Thyroid gland (tissue), 4 donors: ENCODE measurements at places on chromosomes 2 and 18.
A peak's percentile ranks its signal among the peaks of the same experiment; 100 is the strongest.

- peak; percentile 58 for DNase-seq
- no peaks in the 10 kb centered on the region for H3K4me1 ChIP-seq
- no peaks in the 10 kb centered on the region for H3K27me3 ChIP-seq
- no peaks in the 10 kb centered on the region for H3K36me3 ChIP-seq
- no peak overlapping the region for H3K4me3 ChIP-seq
- H3K27ac ChIP-seq, result no peak overlapping the region
Observed at GRCh38 chr18:21191596-21192307, 50.3 kb upstream of the GREB1L start.

DNA sequence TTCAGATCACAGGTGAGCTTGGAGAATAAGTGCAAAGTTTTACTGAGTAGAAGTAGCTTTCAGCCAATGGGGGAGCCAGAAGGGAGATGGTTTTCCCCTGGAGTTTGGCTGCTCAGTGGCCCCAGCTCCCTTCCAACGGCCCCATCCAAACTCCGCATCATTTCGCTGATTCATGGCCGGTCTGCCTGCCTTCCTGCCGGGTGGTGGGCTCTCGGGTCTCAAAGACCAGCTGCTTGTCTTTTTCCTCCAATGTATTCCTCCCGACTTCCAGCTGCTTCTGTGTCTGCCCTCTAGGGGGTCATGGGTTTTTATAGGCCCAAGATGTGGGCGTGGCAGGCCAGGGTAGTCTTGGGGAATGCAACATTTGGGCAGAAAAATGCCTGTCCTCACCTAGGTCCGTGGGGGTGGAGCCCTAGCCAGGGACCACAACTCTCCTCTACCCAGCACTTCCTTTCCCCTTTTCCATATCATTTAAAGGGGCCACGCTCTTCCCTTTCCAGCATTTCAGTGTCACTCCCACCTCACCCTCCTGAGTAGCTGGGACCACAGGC lies 73.5 kb downstream of the MEX3C start:
- H3K27me3 ChIP-seq, result no peaks in the 10 kb centered on the region
- H3K27ac ChIP-seq, result no peak overlapping the region
- no peak for DNase-seq
- H3K4me1 ChIP-seq, result no peaks in the 10 kb centered on the region

DNA sequence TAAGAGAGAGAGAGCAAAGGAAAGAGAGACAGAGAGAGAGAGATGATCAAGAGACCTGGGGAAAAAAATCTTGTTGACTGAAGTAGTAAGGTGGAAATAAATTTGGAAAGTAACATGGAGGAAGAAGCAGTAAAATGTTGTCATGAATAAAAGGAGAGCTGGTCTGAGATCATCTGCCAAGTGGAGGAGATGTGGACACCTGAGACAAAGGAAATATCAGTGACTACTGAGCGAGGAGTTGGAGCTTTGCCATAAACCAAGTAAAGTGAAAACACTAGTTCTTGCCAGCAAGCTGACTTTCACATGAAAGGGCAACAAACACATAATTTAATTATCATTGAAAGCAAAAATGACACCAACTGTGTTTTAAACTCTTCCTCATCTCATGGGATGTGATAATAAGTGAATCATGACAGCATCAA lies 49.0 kb upstream of the DSG1 start:
- peaks cover 2% of the 10 kb centered on the region for H3K4me1 ChIP-seq
- no peaks in the 10 kb centered on the region for H3K36me3 ChIP-seq
- no peak overlapping the region for H3K27ac ChIP-seq
- no peaks in the 10 kb centered on the region for H3K27me3 ChIP-seq
- no peak overlapping the region for H3K4me3 ChIP-seq

GRCh38 chr2:25991965-25992364 lies 9.7 kb upstream of the KIF3C start:
- no peaks in the 10 kb centered on the region for H3K36me3 ChIP-seq
- peaks cover 7% of the 10 kb centered on the region for H3K4me1 ChIP-seq
- no peak for DNase-seq
- no peak overlapping the region for H3K4me3 ChIP-seq
- H3K27ac ChIP-seq, result no peak overlapping the region

GRCh38 chr2:68853915-68854314 lies 17.3 kb downstream of the BMP10 start:
- DNase-seq, result no peak
- no peak overlapping the region for H3K27ac ChIP-seq
- H3K36me3 ChIP-seq, result no peaks in the 10 kb centered on the region
- no peak overlapping the region for H3K4me3 ChIP-seq
- no peaks in the 10 kb centered on the region for H3K4me1 ChIP-seq
- H3K27me3 ChIP-seq, result no peaks in the 10 kb centered on the region

DNA sequence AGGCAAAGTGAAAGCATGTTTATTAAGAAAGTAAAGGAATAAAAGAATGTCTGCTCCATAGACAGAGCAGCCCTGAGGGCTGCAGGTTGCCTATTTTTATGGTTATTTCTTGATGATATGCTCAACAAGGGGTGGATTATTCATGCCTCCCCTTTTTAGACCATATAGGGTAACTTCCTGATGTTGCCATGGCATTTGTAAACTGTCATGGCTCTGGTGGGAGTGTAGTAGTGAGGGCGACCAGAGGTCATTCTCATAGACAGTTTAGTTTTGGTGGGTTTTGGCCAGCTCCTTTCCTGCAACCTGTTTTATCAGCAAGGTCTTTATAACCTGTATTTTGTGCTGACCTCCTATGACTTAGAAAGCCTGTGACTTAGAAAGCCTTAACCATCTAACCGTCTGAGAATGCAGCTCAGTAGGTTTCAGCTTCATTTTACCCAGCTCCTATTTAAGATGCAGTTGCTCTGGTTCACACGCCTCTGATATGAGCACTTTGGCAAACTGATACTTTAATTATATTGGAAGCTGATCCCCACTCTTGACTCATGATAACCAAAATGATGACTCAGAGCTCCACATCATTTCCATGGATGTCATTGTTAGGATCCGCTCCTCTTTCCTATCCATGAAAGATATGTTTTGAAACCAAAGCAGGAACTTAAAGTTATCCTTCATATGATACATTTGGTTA lies 14.5 kb upstream of the ERMN start:
- H3K4me3 ChIP-seq, result no peak overlapping the region
- H3K27me3 ChIP-seq, result no peaks in the 10 kb centered on the region
- H3K27ac ChIP-seq, result no peak overlapping the region
- no peak for DNase-seq

DNA sequence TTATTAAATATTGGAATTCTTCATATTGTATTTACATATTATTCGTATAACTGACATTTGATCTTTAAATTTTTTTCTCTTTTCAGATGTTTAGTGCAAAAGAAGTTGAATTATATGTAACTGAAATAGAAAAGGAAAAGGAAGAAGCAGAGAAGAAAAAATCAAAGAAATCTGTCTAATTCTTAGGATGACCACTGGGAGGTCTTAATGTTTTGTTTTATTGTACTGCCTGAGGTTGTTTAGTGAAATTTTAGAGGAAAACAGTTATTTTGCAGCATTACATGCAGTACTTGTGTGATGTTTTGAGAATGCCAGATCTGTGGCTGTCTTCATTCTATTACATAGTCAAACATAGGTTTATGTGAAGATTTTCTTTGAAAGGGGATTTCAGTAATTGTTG lies 34.0 kb upstream of the TAF4B start:
- H3K36me3 ChIP-seq, result no peaks in the 10 kb centered on the region
- DNase-seq, result no peak
- no peak overlapping the region for H3K27ac ChIP-seq
- no peaks in the 10 kb centered on the region for H3K4me1 ChIP-seq
- H3K4me3 ChIP-seq, result no peak overlapping the region

- H3K4me3 ChIP-seq, result no peak overlapping the region
- DNase-seq, result peak; percentile 88
- H3K27ac ChIP-seq, result peak overlapping the region; percentile 83
- H3K4me1 ChIP-seq, result peaks cover 11% of the 10 kb centered on the region
Observed at GRCh38 chr2:54360055-54360792, 95.9 kb upstream of the SPTBN1 start.

DNA sequence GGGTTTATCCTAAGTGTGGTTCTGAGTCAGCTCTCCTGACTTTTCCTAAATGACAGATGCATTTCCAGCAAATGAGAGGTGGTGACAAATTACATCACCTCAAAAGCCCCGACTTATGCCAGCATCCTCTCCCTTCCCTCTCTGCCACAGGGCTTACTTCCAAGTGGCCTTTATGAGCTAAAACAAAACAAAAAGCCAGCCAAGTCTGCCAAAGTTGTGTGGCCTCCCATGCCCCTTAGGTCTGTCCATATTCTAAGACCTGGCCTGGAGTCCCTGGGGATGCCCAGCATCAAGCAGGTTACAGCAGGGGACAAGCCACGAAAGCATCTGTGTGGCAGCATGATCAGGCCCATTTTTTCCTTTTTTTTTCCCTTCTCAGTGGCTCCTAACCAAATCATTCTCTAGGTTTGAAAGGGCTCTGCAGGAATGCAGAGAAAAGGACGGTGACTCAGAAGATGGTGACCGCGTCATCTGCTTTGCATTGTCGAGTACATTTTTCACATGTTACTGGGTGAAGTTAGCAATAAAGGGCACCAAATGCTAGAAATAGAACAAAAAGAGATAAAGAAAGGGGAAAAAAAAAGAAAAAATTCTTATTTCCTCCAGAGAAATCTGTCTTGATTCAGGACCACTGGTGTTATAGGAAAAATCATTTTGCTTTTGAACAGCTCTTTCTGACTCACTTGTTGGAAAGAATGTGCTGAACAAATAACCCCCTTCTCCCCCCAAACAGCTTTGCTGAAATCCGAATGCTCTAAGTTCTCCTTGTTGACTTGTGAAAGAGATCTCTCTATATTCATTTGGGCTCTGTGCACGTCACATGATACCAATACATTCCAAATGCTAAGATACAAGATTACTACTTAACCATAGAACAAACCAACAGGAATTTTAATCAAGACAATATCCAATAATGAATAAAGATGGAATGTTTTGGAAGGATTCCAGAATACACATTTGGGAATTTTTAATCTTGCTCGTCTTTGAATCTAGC lies 178.7 kb downstream of the EN1 start:
- peak overlapping the region; percentile 74 for H3K27ac ChIP-seq
- no peaks in the 10 kb centered on the region for H3K27me3 ChIP-seq
- no peaks in the 10 kb centered on the region for H3K36me3 ChIP-seq

GRCh38 chr18:49994410-49994809 lies 181.1 kb upstream of the ACAA2 start:
- no peaks in the 10 kb centered on the region for H3K36me3 ChIP-seq
- H3K27ac ChIP-seq, result no peak overlapping the region
- H3K4me1 ChIP-seq, result no peaks in the 10 kb centered on the region
- H3K27me3 ChIP-seq, result no peaks in the 10 kb centered on the region

GRCh38 chr18:34314847-34315246 lies 90.1 kb upstream of the NOL4 start:
- H3K36me3 ChIP-seq, result no peaks in the 10 kb centered on the region
- no peak for DNase-seq
- H3K4me3 ChIP-seq, result no peak overlapping the region
- no peaks in the 10 kb centered on the region for H3K27me3 ChIP-seq
- no peak overlapping the region for H3K27ac ChIP-seq
- H3K4me1 ChIP-seq, result no peaks in the 10 kb centered on the region

- peaks cover 29% of the 10 kb centered on the region for H3K4me1 ChIP-seq
- DNase-seq, result peak; percentile 91
- no peaks in the 10 kb centered on the region for H3K36me3 ChIP-seq
- peak overlapping the region; percentile 16 for H3K4me3 ChIP-seq
Observed at GRCh38 chr2:64730551-64731262, 77.0 kb upstream of the SERTAD2 start.

GRCh38 chr2:164747140-164747539 lies 94.5 kb downstream of the COBLL1 start:
- H3K4me1 ChIP-seq, result no peaks in the 10 kb centered on the region
- H3K36me3 ChIP-seq, result no peaks in the 10 kb centered on the region
- no peak overlapping the region for H3K4me3 ChIP-seq
- DNase-seq, result no peak
- no peaks in the 10 kb centered on the region for H3K27me3 ChIP-seq

DNA sequence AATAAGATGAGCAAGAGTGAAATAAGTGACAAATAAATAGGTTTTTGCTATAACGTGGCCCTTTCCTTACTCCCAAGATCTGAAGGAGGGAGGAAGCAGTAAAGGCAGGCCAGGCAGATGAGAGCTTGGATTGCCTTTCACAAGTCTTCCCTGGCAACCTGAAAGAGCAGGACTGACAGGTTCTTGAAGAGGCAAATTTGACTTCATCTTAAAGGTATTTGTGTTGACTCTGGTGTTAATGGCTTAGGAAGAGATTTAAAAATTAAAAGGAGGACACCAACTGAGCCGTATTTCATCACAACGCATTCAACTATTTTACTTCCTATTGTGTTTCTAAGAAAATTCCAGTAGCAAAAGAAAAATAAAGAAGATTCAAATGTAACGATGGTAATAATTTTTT lies 3.2 kb downstream of the STRN start:
- H3K4me1 ChIP-seq, result peaks cover 11% of the 10 kb centered on the region
- H3K27ac ChIP-seq, result no peak overlapping the region
- no peaks in the 10 kb centered on the region for H3K36me3 ChIP-seq
- no peak overlapping the region for H3K4me3 ChIP-seq

GRCh38 chr2:203687165-203687564 lies 19.3 kb upstream of the CD28 start:
- no peaks in the 10 kb centered on the region for H3K27me3 ChIP-seq
- no peak overlapping the region for H3K4me3 ChIP-seq
- no peak for DNase-seq
- H3K27ac ChIP-seq, result no peak overlapping the region
- H3K36me3 ChIP-seq, result no peaks in the 10 kb centered on the region
- peaks cover 54% of the 10 kb centered on the region for H3K4me1 ChIP-seq

DNA sequence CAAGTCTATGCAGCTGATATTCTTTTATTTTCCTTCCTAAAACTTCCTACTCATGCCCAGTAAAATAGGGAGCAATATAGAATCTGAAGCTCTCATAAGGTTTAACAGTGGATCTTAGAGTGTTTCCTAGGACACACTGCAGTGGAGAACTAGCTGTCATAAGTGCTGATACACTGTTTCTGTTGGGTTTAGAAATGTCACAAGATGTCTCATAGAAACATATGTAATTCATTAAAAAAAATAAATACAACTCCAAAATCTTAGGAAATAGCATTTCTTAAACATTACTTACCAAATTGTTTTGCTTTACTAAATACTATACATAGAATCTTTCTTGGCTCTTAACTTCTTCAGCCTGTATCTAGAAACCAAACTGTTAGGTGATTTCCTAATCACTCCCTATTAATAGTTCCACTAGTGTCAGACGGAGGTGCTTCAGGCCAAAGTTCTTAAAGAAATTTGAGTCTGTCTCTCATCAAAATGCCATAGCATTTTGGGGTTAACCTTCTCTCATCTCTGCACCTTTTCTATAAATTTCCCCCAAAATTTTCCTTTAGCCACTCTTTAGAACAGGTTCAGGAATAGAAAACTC lies 93.7 kb downstream of the CERKL start:
- H3K27ac ChIP-seq, result no peak overlapping the region
- H3K4me3 ChIP-seq, result no peak overlapping the region
- no peaks in the 10 kb centered on the region for H3K4me1 ChIP-seq
- no peak for DNase-seq

DNA sequence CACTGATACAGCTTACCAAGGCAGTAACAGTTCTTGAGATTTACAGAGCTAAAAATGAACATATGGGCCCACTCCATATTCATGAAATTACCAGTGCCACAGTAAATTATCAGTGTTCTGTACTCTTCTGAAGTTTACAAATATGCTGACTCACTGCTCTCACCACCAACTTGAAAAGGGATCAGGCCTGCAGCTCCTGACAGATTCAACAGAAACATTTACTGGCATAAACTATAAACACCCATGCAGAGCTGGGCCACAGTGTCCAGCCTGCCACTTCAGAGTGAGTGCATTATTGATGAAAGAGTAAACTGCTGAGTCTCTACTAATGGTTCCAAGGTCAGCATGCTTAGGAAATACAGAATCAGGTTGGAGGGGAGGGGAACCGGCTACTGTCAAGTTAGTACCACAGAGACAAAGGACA lies 83.1 kb downstream of the FARSB start:
- peaks cover 15% of the 10 kb centered on the region for H3K4me1 ChIP-seq
- H3K4me3 ChIP-seq, result no peak overlapping the region
- no peaks in the 10 kb centered on the region for H3K27me3 ChIP-seq
- DNase-seq, result peak; percentile 68
- peak overlapping the region; percentile 56 for H3K27ac ChIP-seq
